Fibroblast of skin of left quadriceps (primary cell): ENCODE measurements at places on chromosomes 2 and 18.
A peak's percentile ranks its signal among the peaks of the same experiment; 100 is the strongest.

DNA sequence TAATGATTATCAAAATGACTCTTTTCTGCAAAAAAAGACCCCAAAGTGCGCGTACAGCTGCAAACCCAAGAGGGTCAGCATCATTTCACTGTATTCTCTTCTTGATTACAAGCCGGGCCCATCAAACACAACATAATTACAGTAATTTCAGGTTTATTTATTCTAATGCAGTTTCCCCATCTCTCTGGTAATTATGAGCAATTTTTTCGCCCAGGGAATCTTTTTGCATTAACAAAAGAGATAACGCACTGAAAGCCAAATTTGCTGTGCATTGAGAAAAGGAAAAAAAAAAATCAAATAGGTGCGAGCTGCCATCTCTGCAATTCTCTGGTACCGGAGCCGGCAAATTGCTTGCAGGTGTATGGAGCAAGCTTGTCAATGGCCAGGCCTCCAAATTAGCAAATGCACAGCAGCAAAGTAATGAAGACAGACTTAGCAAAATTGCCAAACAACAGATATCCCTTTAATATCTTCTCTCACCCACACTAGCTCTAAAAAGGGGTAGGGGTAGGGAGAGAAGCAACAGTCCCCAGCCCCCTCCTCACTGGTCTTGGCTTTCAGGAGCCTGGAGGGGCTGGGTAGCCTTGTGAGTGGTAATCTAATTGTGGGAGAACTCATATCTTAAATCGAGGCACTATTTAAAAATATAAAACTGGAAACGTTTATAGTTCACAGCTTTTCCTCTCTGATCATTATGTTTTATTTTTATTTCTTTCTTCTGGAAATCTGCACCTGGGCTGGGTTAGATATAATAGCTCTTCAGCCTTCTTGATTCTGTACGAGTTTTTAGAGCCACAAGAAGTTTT, 6.7 kb downstream of the DLX1 start:
- DNase-seq, result no peak

DNA sequence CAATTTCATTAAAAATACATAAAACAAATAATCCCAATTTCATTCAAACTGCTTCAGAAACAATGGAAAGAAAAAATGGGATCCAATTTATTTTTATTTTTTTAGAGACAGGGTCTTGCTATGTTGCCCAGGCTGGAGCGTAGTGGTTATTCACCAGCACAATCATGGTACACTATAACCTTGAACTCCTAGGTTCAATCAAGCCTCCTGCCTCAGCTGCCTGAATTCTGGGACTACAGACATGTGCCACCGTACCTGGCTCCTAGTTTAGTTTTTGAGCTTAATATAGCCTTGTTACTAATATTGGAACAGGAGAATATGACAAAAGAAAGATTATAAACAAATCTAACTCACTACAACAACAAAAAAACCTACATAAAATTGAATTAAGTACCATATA, 34.2 kb downstream of the SAP130 start:
- no peak for DNase-seq

DNA sequence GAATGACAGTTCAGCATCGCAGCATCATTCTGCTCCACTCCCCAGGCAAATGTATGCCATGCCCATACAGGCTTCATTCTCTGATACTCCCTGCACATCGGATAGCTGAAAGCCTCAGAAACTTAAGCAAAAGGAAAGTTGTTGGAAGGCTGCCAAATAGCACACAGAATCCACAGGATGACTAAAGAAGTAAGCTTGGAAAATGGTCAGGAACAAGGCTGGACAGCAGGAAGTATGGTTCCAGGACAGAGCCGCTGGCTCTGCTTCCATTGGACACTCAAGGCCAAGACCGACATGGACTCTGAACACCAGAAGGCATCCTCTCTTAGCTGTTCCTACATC, 256.5 kb downstream of the CDH20 start:
- peak; percentile 65 for DNase-seq

DNA sequence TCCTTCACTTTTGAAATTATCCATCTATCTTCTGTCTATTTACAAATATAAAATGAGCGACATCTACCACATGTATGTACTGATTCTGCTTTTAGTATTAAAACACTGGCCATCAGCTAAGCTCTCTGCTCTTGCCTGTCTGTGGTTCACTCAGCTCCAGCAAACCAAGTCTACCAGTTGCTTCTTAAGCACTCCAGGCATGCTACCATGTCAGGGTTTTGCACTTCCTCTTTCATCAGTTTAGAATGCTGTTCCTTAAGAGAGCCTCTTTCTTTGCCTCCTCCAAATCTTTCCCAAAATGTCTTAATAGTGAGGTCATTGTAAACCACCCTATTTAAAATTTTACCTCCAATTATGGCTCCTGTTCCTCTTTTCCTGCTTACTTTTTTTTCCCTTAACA, 59.5 kb downstream of the SCN3A start:
- no peak for DNase-seq

DNA sequence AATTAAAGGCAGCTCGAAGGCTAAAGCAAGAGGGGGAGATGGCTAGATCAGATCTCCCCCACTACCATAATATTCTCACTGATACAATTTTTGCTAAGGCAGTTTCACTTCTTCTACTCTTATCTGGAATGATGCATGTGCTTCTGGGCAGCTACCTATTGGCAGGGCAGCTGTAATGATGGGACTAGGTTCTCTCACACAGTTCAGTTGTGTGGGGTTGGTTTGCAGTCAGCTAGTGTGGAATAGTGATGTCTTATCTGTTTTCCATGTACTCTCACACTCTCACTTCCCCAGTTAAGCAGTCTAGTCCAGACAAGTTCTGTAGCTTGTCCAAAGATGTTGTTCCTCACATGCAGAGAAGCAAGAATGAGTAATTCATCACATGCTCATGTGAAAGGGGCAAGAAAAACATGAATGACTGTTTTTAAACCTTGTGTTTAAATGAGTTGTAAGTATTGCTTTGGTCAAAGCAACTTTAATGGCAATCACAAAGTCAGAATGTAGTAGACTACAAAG, 836.1 kb downstream of the CBLN2 start:
- no peak for DNase-seq

DNA sequence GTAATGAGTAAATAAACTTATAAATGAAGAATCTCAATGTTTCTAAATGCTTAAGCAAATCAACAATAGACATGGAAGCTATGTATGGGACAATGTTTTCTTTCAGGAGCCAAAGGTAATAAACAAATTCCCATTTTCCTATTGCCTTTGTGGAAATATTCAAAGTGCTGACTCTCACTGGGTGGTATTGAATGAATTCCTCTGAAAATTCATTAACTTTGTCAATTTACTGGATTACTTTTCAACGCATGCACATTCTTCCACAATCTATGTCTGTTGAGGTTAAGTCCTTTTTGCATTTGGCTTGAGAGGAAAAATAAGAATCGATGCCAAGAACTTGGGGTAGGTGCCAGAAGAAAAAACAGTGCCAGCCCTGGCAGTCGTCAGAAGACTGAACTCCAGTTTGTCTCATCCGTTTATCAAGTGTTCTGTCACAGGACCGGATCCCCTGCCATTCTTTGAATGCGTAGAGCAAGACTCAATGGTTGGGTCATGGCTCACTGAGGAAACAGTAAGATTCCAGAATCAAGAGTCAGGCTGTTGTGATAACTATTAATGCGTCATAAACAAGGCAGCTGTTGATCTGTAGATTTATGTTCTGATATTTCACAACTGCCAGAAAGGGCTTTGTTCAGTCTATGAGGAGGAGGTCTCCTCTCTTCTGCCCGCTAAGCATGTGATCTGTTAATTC, 133.3 kb downstream of the GFPT1 start:
- DNase-seq, result peak; percentile 97

DNA sequence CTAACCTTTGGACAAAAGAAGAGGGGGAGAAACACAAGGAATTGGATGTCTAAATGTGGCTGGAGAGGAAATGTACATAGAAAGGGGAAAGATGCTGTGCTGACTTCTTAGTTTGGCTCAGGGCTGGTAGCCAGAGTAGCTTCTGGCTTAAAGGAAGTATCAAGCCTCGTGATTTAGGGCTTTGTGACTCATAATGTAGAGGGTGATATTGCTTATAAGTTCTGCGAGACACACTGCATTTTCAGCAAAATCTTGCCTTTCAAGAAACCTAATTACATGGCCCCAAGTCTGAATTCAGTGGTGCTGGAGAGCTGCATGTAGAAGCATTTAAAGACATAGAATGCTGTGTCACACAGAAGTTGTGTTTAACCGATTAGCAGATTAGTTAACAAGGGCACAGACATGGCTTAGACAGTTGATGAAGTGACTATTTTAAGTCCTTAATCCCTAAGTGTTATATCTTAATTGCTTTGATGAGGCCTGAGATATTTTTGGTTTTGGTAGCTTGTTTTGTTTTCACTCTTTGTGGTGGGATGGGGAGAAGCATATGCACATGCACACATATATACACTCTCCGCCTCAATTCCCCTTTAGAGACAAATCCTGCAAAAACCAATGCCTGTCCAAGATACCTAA, 66.4 kb downstream of the EPAS1 start:
- peak; percentile 29 for DNase-seq

DNA sequence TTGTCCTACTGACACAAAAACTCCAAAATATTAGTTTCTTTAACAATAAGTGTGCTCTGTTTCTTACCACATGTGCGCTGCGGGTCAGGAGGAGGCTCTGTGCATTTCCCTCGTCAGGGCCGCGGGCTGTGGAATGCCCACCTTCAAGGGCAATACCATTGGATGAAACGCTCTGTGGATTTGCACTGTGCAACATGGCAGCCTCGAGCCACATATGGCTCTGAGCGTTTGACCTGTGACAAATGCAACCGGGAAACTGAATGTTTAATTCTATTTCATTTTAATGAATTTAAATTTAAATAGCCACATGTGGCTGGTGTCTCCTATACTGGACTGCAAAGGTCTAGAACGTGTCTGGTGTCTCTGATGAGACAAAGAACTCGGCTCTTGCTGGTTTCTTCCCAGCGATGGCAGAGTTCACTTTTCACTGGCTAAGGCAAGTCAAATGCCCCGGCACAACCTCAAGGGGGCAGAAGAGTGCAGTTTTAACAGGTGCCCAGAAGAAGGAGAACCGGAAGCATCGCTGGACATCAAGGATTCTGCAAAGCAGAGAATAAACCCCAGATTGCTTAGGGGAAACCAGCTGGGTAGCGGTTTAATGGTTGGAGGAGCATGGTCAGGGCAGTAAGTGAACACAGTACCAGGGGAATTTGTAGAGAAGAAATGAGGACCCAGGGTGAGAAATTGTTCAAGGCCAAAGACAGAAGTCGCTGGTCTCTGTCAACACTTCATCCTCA, 37.0 kb upstream of the TMEM18 start:
- DNase-seq, result peak; percentile 9

DNA sequence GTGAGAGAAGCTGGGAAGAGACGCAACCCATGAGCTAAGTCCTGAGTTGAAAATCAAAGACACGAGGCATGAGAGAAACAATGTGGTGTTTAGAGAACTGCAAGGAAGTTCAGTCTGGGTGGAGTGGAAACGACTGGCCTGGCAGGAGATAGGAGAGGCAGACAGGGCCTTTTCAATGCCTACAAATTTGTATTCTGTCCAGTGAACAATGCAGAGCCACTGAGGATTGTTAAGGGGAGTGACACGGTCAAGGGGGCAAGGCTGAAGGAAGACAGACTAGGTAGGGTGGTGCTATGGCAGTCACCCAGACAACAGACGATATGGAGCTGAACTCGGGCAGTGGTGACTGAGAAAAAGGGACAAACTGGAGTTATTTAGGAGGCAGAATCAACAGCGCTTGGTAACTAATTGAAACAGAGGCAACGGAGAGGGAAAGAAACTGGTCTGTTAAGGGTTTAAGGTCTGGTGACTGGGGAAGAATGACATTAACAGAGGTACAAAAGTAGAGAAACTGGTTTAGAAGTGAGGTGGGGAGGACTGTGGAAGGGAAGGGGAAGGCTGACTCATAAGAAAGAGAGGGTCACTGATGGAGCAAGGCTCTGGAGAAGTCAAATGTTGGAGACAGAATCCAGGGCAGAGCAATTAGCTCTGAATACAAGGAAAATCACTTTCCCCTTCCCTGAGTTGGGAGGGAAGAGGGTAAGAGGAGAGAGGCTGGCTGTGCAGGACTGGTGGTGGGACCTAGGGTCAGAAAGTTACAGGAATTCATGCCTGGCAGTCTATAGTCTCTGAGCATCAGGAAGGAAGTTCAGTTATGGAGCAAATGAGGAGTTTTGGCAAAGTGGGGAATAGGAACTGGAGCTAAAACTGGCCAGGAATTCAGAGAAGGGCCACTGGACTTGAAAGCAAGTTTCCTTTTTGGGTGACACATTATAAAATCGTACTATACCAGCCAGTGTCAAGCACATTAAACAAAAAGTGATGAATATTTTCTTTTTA, 63.4 kb upstream of the CHRNA1 start:
- no peak for DNase-seq

DNA sequence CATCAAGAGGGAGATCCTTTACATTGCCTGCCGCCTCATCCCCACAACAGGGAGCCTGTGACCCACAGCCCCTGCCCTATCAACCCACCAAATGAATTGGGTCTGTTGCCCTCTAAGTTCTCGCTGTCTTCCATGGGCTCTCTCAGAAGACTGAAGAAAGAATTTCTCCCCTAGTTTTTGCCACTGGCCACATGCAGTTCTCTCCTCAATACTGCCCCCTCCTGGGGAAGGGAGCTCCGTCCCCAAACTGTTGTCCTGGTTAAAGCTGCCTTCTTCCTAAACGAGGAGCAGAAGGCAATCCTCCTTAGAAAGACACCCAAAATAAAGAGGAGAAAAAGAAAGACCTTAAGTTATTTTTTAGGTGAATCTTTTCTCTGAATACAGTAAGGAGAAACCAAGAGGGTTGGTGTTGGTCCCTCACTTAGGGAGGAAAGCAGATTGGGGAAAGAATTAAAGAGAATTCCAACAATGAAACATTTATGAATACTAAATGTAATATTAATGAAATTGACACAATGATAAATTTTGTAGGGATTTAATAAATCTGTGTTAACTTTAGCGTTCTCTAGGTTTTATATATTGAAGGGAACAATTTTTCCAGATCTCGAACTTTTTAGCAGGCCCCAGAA, 31.1 kb upstream of the SATB2 start:
- DNase-seq, result peak; percentile 32

DNA sequence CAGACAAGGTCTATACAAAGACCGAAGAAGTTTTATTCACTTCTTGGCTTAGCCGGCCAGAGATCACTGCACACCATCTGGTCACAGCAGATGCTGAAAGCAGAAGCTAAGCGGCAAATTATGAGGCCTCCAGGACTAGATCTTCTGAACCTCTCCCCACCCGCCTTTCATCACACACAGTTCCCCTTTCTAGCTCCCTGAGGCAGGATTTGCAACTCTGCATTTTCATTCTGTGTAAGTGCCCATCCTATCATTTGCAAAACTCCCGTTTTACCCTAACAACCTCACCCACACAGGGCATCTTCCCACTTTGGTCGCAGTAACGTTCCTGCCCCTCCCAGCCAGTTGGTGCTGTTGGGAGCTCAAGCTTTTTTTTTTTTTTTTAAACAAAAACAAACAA, 3.1 kb upstream of the MOB1A start:
- no peak for DNase-seq

DNA sequence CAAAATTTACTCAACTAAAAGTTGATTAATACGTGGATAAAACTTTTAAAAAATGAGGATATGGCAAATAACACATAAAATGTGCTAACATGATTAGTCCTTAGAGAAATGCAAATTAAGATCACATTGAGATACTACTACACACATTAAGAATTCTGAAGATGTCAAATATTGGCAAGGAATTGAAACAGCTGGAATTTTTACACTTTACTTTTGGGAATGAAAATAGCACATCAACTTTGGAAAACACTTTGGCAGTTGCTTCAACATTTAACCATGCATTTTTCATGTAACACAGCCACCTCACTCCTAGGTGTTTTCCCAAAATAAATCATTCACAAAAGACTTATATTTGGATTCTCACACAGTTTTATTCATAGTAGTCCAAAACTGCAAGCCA, 687.9 kb upstream of the SETBP1 start:
- no peak for DNase-seq
